Epithelial cell of prostate (primary cell): ENCODE measurements at places on chromosomes 2 and 18.

DNA sequence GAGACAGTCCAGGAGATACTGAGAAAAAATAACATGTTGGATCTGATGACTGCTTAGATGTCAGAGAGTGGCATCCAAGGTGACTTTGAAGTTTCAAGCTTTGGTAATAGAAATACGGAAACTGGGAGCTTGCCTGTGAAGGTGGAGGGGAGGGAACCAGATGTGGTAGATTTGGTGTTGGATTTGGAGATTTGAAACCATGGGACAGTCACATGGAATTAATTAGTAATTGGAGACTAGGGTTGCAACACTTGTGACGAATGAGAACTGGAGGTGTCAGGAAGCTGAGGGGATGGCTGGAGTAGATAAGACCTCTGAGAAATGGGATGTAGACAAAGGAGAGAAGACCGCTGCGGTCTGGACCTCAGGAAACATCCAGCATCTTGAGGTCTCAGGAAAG, 46.7 kb downstream of the RPL37A start:
- no peak for DNase-seq

GRCh38 chr2:45607701-45608100, 3.4 kb downstream of the SRBD1 start:
- no peak for DNase-seq

DNA sequence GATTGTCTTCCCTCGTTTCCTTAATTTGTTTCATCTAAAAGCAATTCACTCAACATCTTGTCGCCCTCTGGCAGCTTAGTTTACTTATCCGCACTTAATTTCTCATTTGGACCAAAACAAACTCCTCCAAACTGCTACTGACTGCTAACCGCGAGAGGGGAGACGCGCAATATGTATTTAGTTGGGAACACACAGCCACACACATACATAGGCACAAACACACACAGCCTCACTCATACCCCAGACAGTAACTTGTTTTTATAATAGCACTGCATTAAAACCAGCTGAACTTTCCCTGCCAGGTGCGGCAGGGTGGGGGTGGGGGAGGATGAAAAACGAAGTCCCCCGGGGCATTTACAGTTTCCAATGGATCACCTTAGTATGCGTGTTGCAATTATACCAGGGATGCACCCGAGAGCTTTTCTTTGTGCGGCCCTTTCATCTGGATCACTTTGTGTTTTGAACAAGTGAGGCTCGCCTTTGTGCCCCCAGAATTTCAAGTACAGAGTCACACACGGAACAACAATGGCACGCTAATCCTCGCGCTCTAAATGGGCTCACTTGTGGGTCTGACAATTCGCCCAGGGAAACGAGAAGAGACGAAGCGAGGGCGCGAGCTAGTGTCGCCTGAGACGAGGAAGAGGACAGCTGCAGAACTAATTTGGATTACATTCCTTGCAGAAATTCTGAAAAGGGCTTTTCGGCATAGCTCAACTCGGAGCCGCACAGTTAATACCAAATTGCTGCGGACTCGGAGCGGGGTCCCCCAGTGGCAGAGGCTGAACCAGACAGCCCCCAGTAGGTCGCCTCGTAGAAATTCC, 2.4 kb downstream of the ERBB4 start:
- no peak for DNase-seq

DNA sequence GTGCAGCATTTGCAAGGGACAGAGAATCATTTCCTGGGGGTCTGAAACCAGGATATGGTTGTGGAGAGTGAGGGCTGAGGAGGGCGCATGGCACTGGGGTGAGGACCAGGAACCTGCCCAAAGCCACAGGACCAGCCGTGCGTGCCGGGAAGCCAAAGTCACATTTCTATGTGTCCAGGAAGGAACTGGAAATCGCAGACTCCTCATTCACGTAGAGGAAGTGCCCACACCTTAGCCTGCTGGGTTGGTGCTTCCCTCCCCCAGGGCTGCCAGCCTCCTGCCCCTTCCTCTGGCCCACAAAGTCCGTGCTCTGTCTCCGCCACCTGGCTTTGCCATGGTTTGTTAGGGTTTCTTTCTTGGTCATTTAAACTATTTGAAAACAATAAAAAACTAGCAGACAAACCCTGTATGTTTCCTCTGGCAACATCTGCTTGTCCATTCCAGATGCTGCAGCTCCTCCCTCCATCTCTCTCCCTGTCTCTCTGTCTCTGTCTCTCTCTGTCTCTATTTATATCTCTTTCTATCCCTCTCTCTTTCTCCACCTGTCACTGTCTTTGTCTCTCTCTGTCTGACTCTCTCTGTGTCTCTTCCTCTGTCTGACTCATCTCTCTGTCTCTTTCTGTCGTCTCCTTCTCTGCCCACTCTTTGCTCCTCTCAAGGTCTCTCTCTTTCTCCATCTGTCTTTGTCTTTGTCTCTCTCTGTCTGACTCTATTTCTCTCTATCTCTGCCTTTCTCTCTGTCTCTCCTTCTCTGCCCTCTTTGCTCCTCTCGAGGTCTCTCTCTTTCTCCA, 163.2 kb upstream of the TPO start:
- DNase-seq = no peak

DNA sequence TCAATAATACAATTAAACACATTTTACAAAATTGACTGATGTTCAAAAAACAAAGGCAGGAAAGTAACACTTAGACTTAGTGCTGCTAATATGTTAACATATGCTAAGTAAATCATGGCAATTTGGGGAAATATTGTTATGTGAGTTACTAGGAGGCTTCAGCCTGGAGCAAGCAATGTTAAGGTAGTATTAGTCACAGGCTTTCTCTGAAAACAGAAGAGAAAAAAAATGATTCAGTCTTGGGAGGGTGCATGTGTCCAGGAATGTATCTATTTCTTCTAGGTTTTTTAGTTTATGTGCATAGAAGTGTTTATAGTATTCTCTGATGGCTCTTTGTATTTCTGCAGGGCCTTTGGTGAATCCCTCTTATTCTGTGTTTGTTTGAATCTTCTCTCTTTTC, 345.8 kb upstream of the TFPI start:
- DNase-seq = no peak

GRCh38 chr2:238157506-238158017, 1.2 kb upstream of the ERFE start:
- no peak for DNase-seq

DNA sequence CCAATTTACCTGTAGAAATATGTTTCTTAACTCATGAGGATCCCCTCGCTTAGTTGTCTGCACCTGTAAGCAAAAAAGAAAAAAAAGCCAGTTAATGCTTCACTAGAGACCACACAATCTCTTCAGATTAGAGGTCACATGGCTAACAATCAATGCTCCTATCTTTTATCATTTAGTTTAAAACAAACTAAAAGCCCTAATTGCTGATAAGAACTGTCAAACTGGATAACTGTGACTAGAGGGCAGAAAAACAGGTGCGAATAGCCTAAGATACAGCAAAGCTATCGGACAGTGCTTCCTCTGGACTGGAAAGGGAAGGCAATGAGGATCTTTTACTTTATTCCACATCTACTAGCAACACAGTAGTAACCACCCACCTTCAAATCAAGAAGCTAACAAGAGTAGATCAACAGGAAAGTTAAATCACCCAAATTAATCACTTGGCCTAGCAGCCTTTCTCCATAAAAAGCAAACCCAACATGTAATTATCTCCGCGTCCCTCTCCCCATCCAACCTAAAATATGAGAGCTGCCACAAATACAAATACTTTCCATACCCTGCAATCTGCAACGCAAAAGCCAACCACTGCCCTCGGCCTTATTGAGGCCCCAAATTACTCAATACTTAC, 734 bp downstream of the SLC25A12 start:
- no peak for DNase-seq

DNA sequence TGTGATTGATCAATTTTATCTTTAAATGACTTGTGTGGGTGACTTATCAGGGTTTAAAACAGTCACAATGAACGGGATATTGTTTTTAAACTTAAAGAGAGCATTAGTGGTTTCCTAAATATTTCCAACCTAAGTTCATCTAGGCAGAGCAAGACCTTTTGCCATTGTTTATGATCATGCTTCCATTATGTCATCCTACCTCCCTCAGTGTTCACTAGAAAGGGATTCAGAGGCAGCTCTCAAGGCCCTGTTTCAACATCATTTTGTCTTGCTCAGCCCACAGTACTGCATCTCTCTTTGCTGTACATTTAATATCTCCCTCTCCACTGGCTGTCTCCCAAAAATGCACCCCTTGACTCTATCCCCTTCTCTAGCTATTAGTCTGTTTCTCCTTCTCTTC, 21.5 kb upstream of the PELI1 start:
- DNase-seq = peak; percentile 24

GRCh38 chr2:74314107-74314506, 29.1 kb downstream of the SLC4A5 start:
- no peak for DNase-seq

DNA sequence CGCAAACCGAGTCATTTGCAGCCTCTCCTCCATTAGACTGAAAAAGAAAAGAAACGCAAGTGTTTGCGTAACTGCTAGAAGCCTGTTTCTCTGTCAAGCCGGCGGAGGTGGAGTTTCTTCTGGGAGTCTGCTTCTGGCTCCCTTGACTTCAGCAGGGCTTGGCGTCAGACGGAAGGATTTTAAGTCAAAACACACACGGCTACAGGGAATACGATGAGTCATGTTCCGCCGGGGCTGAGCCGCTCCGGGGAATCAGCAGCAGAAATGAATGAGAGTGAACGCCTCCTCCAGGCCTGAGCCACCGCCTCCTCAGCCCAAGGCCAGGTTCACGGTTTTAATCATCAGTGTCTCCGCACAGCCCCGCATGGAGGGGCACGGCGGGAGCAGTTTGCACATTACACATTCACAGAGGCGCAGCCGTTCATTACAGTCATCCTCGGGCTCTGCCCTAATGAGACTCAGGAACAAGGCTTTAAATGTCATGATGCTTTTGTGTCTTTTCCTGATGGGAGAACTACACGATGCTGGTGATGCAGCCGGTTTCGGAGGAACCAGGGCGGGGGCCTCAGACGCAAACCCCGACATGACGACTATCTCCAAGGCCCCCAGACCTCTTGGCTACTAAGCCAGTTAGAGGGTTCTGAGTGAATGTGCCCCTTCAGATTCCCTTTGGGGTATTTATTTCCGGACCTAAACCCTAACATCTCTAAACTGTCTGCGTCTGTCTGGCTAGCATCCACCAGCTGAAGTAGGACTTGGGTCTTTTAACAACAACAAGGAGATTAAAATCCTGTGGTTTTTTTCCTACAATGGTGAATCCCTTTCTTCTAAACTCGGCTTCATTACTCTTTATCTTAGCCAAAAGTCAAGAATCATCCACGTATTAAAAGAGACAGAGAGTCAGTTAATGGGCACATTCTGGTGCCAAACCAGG, 11.1 kb upstream of the SCG2 start:
- peak; percentile 68 for DNase-seq

DNA sequence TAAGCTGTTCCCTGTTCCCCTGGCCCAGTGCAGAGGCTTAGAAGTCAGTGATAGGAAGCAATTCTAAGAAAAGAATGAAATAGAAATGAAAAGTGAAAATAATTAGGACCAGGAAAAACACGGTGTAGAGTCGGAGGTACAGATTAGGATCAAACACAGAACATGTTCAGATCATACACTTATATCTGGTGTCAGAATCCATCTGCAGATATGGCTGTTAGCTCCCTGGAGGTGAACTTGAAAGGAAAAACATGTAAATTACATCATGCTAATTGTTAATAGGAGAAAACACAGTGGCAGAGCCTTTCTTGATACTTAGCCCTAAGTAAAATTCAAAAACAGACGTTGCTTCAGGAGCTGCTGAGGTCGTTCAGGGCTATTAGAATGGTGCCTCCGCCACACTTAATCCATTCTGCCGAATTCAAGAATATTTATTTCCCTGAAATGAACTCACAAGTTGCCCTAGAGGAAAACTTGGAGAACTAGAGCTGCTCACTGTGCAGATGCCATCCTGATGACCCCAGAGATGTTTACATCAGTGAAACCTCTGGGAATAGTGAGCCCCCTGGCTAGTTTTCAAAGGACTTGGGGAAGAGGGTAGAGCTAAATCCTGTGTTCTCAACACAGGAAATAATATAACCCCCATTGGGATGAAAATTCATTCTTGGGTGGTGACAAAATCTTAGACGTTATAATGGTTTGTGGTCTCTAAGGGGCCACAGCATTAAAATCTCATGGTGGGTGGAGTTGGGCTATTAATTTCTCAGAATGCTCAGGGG, 27.5 kb downstream of the LPIN1 start:
- no peak for DNase-seq

GRCh38 chr18:68604256-68604655, 110.7 kb downstream of the TMX3 start:
- DNase-seq = no peak

DNA sequence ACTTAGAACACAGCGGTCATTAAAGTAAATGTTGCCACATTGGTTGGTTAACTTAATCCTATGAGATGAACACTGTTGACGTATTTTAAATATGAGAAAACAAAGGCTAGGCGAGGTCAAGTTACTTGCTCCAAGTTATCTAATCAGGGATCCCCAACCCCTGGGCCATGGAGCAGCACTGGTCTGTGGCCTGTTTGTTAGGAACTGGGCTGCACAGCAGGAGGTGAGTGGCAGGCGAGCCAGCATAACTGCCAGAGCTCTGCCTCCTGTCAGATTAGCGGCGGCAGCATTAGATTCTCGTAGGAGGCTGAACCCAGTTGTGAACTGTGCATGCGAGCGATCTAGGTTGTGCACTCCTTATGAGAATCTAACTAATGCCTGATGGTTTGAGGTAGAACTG, 878.9 kb downstream of the CPS1 start:
- DNase-seq = no peak

DNA sequence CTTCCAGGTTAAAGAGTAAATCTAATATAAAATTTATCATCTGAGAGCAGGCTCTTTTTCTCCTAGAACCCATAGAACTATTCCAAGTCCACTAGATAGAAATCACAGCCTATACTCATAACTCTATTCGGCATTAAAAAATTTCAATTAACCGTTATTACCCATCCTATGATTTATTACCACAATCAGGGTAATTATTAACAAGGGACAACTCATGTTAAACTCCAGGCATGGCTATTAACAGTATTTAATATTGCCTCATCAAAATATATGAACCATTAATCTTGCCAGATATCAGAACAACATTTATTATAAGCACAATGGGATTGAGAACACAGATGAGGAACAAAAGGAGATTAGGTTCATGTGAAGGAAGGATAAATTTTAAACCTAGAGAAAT, 136.8 kb upstream of the RIOK3 start:
- DNase-seq = no peak

- DNase-seq = no peak
These were observed 14.0 kb upstream of the ARID5A start for GRCh38 chr2:96522304-96523203.

DNA sequence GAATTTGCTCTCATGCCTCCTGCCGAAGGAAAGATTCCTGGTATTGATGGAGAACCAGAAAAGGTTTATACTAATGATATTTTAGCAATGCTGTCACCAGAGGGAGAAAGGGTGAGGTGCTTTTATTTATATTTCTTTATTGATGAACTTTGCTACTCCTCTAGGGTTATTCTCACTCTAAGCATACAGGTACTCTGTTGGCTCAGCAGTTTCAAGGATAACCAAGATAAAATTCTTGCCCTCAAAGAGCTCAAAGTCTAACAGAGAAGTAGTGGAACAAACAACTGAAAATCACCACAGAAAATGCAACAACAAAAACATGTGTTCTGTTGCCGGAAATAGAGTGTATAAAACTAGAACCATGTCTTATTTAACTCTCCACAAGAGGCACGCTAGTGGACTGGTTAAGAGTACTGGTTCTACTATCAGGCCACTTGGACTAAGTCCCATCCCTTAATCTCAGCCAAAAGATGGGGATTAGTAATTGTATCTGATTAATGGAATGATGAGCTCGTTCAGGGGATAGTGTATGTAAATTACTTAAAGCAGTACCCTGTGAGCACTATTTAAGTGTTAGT, 103.6 kb downstream of the DNAH6 start:
- DNase-seq = no peak
